A549 treated with ZK216348 at 1 μM for 4 hours (cell line): ENCODE measurements at places on chromosomes 5 and 9. TPM values are rescaled to one million over a fixed set of nuclear protein-coding genes. Genes with fewer than 3 reads are reported as not detected.

Gene LHX2
- total RNA-seq = 2.9 to 5.0 TPM (median 4.5 TPM) in 5 replicates

Gene DMRTA1
- 0.63 to 0.88 TPM (median 0.79 TPM) in 5 replicates for total RNA-seq

Gene GPR150
- total RNA-seq = 0.11 to 0.15 TPM (median 0.12 TPM) in 3 of 5 replicates, not detected in the others

Gene DDX4
- not detected in 5 replicates for total RNA-seq

Gene IL33
- total RNA-seq = 0.25 to 1.2 TPM (median 0.33 TPM) in 5 replicates

Gene PCDHB15
- total RNA-seq = 0.09 to 0.14 TPM in 2 of 5 replicates, not detected in the others

Gene BNIP1
- 15.8 to 20.9 TPM (median 17.3 TPM) in 5 replicates for total RNA-seq
